ENCODE measurements at places on chromosomes 16 and 17.

DNA sequence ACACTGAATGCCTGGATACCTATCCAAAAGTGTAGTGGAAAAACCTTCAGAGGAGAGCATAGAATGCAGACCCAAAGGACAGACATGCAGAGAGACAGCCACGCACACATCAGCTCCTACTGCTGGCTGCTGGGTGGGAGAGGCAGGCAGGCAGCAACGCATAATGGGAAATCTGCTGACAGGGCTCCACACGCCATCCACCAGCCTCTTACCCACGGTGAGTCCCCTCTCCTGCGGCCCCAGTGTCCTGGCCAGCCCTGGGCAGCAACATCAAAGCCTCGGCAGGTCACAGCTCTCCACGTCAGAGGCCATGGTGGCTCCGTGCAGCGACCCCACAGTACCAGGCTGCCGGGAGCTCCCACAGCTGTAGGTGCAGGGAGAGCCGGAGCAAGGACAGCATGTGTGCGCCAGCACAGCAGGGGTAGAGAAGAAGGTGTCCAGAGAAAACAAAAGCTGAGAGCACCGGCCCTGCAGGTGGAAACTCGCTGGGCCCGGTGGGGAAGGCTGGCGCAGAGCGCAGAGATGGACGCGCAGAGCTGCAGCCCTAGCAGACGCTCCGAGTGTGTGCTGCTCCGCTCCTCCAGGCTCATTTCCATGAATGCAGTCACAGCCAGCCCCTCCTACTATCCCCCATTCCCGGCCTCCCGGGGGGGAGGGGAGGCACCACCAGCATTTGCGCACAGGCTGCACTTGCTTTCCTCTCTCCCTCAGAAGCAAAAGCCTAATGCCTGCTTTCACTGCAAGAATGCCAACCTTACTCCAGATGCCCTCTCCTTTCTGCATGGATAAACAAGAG is 58.9 kb downstream of the CYTH1 start:
- DNase-seq, result no peak

- DNase-seq, result no peak
Observed at GRCh38 chr16:29898135-29898803, 1.1 kb downstream of the SEZ6L2 start.

DNA sequence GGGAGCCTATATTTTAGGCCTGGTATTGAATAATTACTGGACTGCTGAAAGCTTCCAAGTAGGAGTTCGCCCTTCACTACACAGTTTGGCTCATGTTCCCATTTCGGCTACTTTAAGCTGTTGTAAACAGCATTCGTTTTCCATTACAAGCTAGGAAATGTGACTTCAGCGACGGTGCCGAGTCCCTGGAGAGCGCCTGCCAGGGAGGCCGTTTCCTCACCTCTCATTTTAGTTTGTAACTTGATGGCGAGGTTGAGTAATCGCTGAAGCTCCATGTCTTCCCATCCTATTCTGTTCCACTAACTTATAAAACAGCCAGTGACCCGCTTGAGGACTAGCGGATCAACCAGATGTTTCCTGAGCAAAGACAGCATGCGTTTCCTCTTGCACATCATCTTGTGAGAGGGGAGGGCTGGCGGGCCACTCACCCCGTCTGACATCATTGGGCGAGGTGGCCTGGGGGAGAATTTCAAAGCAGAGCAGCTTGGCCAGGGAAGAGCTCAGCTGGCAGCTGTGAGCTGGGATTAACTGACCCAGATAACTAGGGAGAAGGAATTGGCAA is 32.9 kb downstream of the PCTP start:
- no peak for DNase-seq

- DNase-seq, result no peak
Observed at GRCh38 chr17:80857756-80858171, 133.9 kb upstream of the CHMP6 start.

DNA sequence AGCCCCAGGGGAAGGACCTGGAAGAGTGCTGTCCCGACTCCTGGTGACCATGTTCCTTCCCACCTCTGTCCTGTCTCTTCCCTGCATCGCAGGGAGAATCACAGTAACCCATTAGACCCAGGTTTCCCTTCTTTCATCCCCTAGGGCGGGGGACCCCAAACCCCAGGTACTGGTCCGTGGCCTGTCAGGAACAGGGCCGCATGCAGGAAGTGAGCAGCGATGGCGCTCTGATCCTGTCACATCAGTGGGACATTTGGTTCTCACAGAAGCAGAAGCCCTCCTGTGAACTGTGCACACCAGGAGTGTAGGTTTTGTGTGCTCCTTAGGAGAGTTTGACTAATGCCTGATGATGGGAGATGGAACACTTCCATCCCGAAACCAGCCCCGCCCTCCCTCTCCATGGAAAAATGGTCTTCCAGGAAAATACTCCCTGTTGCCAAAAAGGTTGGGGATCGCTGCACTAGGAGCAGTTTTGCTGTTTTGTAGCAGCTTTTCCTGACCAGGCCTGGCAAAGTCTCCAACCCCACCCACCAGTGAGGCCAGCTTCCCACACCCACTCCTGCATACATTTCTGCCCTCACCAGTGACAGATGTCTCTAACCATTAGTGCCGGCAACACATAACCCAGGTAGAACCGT is 10.5 kb downstream of the MNT start:
- peak; percentile 63 for DNase-seq

DNA sequence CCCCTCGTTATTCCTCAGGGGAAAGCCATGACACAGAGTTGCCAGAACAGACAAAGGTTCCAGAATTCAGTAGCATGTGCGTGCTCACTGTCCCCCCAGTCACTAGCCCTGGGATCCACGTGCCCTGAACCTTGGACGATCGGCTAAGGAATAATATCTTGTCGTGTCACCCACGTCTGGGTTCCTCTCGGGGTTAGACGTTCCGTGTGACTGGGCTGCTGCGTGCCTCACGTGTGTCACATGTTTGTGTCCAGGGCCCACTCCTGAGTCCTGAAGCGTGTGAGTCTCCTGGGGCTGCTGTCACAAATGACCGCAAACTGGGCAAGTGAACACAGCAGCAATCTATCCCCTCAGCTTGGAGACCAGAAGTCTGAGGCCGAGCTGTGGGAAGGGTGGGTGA is 12.4 kb upstream of the ZNF469 start:
- DNase-seq, result no peak

- peak; percentile 96 for DNase-seq
Observed at GRCh38 chr16:29973384-29974246, at the start of gene TAOK2. TSS of gene TAOK2 (plus strand) at chr16:29973868. CDS start at chr16:29977773, 3,905 bp downstream.

DNA sequence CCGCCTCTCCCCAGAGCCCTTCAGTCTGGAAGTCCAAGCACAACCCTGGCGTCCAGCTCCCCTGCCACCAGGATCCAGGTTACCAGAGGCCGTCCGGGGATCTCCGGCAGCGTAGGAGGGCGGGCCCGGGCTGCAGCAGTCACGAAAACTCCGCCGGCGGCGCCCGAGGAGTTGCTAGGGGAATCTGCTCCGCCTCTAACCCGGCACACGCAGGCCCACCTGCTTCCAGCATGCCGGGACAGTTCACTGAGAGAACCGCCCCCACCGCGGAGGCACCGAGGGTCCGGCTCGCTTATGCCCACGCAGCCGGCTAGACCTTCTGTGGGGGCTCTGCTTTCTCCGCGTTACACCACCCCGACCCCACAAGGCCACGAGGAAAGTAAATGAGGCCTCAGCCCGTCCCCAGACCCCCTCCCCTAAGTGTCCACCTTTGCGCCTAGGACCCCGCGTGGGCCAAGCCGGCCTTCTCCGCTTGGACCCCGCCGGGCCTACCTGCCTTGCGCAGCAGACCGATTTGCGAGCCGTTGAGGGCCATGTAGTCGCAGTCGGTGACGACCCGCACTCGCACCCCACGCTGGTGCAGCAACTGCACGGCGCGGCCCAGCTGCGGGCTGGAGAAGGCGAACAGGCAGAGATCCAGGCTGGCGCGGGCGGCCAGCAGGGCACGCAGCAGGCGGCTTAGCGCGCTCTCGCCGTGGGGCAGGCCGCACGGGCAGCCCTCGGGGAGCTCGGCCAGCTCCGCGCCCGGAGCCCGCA is 587 bp downstream of the PLD6 start:
- DNase-seq, result no peak

DNA sequence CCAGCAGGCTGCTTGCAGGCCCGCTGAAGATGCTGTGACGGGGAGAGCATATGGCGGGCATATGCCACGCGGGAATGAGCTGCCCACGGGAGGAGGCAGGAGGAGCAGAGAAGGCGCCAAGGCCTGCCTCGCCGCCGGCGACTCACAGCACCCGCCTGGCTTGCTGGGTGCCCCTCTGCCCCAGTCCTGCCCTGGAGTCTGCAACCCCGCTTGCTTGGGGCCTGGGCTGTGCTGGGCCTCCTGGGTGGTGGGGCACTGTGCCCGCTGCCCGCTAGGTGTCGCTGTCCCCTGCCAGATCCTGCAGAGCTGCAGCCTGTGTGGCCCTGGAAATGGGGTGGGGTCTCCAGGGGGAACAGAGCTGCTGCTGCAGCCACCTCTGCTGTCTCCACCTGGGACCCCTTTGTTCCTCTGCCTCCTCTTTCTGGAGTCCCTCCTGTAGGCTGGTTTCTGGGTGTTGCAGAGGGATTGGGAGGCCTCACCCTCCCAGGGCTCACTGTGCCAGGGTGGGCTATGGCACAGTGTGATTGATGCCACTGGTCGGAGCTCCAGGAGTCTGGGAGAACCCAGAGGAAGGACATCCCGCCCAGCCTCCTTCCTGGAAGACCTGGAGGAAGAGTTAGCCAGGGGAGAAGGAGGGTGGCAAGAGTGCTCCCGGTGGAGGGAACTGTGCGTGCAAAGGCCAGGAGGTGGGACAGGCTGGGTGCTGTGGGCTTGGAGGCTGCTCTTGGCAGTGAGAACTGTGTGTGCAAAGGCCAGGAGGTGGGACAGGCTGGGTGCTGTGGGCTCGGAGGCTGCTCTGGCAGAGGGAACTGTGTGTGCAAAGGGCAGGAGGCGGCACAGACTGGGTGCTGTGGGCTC is 141.0 kb upstream of the CIBAR2 start:
- no peak for DNase-seq

DNA sequence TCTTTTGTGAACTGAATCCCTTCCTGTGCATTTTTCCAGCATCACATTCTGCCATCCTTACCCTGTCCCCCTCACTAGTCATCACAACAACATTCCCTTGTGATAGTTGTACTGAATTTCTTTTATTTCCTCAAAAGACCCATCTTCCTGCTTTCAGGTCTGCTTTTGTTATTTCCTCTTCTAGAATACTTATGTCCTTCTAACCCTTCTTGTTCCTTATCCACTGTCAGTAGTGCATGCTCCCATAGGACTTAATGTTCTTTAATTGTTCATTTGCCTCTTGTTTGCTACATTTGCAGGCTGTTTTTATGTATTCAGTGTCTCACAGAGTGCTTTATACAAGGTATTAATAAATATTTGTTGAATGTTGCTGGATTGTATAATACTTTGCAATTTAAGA is 73.0 kb downstream of the BCAS3 start:
- no peak for DNase-seq

DNA sequence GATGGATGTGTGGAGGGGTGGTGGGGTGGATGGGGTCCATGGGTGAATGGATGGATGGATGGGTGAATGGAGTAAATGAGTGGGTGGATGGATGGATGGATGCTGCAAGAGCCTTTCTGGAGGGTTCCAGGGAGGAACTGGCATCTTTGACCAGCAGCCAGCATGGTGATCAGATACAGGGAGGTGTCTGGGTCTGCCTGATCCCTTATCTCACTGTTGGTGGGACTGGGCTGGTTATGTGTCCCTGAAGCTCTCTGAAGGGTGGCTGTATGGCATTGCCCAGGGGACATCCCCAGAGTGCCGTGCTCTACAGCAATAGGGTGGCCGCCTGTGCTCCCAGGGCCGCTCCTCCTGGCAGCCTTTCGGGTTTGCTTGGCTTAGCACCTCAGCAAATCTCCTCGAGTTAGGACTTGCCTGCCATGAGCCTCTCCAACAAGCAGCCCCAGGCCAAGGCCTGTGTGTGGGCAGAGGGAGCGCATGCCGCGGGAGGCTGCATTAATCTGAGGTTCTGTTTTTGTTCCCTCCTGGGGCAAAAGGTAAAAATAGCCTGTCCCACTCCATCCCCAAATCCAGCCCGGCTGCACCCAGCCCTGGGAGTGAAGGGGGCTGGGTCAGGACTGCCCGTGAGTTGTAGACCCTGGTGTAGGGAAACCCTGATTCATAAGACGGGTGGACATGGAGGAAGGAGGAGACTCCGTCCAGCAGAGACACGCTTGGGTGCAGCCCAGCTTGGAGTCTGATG is 165.4 kb downstream of the SEC14L1 start:
- no peak for DNase-seq

DNA sequence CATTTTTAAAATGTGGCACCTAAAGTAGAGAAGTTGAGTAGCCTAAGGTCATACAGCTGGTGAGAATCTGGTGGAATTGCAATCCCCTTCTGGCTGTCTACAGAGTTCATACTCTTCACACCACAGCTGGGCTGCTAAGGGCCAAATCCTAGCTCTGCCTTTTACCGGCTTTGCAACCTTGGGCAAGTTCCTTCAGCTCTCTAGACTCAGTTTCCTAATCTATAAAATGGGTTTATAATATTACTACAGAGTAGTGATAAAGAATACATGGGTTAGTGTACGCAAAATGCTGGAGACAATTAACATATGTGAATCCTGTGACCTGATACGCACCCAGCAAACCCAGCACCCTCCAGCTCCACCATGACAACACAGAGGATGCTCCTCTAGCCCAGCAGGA is 298.2 kb upstream of the MAF start:
- DNase-seq, result no peak

DNA sequence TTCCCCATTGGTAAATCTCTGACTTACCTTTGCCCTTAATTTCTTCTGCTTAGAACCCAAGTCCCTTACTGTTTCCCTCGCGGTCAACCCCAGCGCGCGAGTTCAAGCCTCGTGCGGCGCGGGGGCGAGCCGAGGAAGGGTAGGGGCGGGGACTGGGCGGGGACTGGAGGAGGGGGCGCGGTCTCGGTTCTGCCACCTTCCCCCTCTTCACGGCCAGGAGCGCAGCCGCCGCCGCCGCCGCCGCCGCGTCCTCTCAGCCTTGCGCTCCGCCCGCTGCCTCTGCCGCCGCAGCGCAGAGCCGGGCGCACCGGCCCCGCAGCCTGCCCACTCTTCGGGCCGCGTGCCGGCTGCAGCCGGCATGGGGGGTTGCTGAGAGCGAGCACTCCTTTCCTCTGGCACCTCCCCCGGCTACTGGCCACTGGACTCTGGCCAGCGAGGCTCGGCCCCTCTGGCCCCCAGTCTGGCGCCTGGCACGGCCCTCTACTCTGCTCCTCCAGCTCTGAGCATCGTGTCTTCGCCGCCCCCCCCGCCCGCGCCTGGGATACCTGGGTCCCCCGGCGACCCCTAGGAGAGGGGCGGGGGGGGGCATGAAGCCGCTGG is at the start of gene RAPGEFL1:
Gene RAPGEFL1 (plus strand): TSS at position 196 of the 600 bp plus-strand sequence. CDS start 392 bp downstream, at position 588.
- DNase-seq, result no peak
